ENCODE measurements at places on chromosomes 3 and 15. TPM values are rescaled to one million over a fixed set of nuclear protein-coding genes. Genes with fewer than 3 reads are reported as not detected.

The QARS1 gene
- total RNA-seq = 240 TPM

The SLC28A1 gene
- total RNA-seq = not detected

The ASB14 gene
- total RNA-seq = not detected

The KLF15 gene
- 0.53 TPM for total RNA-seq

The SEMA6D gene
- total RNA-seq = not detected

The CSNK1G1 gene
- total RNA-seq = 22.5 TPM

The HIGD2B gene
- total RNA-seq = not detected

The LINGO1 gene
- total RNA-seq = not detected

The PTPN23 gene
- total RNA-seq = 25.9 TPM

The CD86 gene
- 0.09 TPM for total RNA-seq

The NRROS gene
- 19.6 TPM for total RNA-seq

DNA sequence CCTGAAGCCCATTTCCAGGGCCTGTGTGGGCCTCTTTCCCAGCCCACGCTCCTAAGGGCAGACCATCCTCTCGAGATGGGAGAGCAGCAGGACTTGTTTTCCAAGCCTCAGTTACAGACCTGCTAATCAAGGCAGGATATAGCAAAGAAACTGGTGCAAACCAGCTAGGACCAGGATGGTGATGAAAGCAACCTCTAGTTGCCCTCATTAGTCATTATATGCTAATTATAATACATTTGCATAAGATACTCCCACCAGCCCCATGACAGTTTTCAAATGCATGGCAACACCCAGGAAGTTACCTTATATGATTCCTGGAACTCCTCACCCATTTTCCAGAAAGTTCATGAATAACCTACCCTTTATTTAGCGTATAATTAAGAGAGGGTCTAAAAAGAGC, 34.4 kb upstream of the TRH start:
- no peak for DNase-seq

- DNase-seq = no peak
Measured at GRCh38 chr3:173762501-173762900, 365.0 kb downstream of the NLGN1 start.

GRCh38 chr15:73717206-73717605, 33.0 kb downstream of the CD276 start:
- DNase-seq = no peak

DNA sequence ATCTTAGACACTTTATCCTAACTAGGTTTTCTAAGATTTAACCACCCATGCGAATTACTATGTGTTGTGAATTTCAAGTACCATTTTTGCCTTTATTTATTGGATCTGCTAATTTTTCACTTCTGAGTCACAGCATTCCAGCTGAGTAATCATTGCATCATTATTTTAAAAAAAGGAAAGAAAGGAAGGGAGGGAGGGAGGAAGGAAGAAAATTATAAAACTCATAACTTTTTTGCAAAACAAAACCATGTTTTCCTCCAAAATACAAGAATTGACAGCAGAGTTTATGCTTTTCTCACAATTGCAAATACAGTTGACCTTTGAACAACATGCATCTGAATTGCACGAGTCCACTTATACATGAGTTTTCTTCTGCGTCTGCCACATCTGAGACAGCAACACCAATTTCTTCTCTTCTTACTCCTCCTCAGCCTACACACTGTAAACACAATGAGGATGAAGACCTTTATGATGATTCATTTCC, 651.4 kb upstream of the NECTIN3 start:
- no peak for DNase-seq

DNA sequence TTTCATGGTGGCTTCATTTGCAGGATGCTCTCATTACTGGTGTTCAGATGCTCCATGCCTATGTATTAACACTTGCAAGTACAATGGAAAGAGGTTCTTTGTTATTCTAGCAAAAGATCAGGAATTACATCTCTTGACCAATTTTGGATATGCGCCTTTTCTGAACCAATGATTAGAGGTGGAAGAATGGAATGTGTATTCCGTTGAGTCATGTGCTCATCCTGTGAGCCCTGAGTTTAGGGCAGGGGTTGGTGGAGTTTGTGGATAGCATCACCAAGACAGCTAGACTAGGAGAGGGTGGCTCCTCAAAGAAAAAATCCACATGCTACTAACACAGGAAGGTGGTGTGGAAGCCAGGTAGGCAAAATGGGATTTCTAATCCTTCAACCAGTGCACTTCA, 80.7 kb upstream of the SLC25A26 start:
- DNase-seq = no peak

DNA sequence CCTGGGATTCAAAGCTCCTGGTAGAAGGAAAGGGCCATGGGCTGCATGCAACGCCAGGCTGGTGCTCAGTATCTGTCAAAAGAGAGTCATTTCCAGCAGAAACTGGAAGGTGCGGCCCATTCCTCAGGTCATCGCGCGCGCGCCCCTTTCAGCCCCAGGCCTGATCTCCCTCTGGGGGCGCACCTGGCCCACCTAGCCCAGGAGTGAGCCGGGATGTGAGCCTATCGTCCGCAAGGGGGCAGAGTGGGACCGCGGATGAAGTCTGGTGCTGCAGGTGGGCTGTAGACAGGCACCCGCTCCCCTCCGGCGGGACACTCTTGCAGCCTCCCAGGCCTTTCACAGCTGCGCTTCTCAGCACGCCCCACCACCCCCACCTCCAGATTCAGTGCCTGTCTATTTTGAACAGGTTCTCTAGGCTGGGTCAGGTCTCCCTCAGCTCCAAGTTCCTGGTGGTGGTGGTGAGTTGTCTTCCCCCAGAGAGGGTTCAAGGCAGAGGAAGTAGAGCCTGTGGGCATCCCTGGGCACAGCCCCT, 5.8 kb upstream of the RPL29 start:
- peak; percentile 91 for DNase-seq

GRCh38 chr3:102194760-102195159, 240.1 kb upstream of the ZPLD1 start:
- no peak for DNase-seq

- no peak for DNase-seq
Measured at GRCh38 chr3:27500035-27500434, 15.9 kb upstream of the SLC4A7 start.

DNA sequence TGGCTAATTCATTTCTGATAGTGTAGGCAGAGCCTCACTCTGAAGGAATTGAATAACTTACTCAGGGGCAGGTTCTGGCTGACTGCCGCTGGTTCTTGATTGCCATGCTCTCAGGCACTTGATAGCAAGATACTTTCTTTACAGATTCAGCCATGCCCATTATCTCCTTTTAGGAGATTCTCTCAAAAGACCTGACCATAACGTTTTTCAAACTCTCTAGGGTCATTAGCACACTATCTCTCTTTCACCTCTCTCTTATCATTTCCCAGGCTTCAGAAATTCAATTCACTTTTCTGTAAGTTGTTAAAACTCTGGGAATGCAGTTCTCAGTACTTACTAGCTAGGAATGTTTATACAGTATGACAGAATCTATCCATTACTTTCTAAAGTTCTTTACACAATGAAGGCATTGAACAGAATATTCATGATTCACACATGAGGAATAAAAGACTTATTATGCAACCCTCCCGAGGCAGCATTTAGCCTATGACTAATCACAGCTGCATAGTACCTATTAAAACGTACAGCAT, 850.3 kb upstream of the CADM2 start:
- no peak for DNase-seq

DNA sequence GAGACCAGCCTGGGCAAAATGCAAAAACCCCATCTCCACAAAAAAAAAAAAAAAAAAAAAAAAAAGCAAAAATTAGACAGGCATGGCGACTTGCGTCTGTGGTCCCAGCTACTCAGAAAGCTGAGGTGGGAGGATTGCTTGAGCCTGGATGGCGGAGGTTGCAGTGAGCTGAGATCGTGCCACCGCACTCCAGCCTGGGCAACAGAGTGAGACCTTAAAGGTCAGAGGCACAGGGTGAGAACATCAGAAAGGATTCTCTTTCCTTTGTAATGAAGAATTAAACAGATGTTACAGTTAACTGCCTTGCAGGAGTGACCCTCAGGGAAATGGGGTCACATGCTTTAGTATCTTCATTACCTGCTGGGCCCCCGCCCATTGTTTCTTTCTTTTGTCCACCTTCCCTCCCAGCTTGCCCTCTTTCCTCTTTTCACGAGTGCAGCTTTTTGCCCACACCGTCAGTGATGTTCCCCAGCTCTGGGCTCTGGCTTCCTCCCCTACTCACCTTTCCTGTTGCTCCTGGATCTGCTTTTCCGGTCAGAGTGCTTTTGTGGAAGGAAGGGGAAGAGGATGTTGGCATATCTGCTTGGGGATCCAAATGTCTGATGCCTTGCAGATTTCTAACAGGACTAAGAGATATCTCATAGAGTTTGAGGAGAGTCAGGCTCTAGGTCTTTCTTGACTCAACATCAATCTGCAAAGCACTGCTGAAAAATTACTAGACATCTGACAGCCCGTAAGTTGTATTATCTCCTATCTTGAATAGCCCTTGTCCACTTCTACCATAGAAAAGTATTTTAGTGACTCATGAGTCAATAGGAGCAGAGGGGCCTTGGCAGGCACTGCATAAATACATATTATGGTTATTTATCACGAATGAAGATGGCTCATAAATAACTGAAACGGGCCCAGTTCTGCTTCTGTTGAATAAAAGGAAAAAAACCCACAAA, 35.6 kb upstream of the NDUFB4 start:
- no peak for DNase-seq

- no peak for DNase-seq
Measured at GRCh38 chr3:183502237-183503181, 53.0 kb downstream of the KLHL6 start.

DNA sequence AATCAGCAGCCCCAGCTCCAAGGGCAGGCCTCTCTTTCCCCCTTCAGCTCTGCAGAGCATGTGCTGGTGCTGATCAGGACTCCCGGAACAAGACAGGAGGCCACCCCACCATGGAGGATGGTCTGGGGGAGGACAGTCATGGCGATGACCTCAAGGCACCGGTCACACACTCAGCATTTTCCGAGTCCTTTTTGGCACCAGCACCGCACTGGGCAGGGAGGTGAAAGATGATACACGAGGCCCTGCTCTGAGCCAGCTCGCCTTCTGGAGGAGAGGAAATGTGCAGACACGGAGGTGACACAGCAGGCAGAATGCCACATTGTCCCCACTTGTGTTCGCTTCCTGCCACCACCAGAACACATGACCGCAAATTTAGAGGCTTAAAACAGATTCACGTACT, 61.8 kb upstream of the SEC61A1 start:
- no peak for DNase-seq

DNA sequence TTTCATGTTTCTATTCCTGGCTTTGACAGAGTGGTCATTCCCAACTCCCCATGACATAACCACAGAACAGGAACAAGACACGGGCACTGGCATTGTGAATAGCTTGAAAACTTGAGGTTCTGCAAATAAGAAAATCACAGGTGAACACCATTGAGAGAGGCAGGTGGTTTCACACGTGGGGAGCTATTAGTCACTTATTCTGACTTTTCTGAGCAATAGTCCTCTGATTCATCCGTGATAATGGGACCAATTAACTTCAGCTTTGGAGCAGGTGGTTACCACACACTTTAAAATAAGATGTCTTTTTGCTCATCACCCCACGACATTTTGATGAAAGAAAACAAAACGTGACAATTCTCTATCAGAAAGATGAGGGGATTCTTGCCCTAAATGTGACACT, 224.7 kb downstream of the KLF13 start:
- DNase-seq = peak; percentile 40

GRCh38 chr15:51861557-51862359, 32.3 kb downstream of the TMOD3 start:
- peak; percentile 77 for DNase-seq

DNA sequence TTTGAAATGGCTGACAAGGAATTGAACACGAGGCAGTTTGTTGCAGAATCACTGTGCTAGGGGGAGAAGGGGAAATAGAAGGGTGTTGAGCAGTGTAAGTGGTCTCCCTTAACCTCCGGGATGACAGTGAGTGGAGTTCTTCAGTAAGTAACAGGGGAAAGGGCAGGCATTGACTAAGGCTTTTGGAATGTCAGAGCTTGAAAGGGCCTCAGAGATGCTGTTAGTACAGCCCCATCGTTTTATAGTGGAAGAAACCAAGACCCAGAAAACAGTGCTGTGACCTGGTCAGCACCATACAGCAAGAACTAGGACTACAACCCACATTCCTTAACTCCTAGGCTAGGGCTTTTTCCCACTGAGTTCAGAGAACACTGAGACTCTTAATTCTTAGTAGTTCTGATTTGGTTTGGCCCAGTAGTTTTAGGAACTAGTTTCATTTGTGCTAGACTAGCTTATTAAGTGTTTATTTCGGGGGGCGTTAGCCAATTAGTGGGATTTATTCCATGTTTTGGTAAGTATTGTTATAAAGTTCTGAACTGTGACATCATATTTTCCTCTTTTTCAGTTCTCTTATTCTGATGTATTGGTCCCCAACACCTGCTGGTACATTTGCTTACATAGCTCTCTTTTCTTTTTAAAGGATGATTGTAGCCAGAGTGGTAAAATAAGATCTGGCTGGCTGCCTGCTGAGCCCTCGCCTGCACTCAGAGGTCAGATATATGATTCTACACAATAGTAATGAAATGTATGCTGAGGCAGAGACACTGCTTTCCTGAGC, 34.2 kb downstream of the RAB11A start:
- DNase-seq = no peak

GRCh38 chr15:36502509-36502908, 76.9 kb upstream of the CDIN1 start:
- DNase-seq = no peak

DNA sequence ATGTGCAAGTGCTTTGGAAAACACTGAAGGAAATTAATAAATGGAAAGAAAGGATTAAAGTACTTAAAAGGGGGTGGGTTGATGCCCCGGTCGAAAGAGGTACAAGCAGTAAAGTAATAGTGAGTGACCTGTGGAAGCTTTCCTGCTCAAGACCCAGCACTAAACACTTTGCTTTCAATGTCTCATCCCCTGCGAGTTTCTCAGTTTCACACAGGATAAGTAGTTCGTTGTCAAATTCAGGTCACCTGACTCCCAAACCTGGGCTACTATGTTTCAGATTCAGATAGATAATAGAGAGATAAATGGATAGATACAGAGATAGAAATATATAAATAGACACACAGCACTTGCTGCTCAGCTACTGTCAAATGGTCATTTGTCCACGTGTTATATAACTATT, 19.6 kb downstream of the STAC start:
- no peak for DNase-seq

DNA sequence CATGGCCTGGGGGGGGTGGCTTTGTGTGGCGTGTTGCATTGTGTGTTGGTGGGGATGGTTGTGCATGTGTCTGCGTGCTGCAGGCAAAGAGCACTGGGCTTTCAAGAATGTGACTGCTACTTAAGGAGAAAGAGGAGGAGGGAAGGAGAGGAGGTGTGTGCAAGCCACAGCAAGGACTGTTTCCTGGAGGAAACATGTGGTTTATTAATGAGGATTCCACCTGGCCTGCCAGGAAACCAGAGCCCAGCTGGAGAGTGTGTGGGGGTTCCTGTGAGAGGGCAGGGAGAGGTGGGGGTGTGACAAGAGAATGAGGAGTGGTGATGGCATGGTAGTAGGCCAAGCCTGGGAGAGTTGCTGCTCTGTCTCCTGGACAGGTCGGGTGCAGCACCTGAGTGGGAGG, 258.1 kb upstream of the ROPN1 start:
- no peak for DNase-seq

GRCh38 chr15:83174891-83175290, 32.7 kb downstream of the HDGFL3 start:
- no peak for DNase-seq

Data from activated CD4-positive, alpha-beta T cell treated with anti-CD3 and anti-CD28 coated beads for 36 hours (primary cell).